ENCODE measurements at places on chromosomes 2 and 18.

DNA sequence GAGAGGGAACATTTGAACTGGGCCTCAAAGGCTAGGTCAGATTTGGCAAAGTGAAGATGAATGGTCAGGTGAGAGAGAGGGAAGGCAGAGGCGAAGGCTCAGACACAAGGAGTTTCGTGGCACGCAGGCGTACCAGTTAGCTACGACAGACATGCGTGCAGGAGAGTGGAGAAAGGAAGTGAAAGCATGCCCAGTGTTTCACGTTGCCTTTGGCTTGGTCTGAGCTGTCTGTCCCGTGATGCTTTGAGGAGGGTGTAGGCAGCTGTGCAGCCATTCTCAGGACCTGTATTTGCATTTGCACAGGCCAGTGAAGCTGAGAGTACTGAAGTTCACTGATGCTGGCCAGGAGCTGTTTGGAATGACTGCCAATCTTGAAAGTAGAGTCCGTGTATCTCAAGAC lies 69.5 kb downstream of the HNRNPLL start:
- peak; percentile 66 for DNase-seq

- no peak for DNase-seq
Observed at GRCh38 chr2:61380056-61380881, 90.6 kb downstream of the USP34 start.

GRCh38 chr2:236735825-236736238 lies 166.2 kb downstream of the ACKR3 start:
- DNase-seq = no peak

DNA sequence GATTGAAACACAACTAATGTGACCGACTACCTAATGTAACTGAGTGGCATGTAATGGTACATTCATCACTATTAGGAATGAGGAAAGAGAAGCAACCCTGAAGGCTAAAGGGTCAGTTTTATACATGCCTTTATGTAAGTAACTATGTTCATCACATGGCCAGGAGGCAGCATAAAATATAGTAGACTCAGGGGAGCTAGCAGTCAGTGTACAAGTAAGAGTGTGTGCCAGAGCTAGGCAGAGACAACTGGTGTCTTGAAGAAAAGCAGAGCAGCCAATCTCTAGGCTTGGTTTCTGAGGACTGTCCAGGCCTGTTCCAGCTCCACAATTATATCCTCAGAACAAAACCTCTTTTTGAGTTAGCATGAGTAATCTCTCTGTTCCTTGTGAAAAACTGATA lies 18.1 kb downstream of the SMAD2 start:
- DNase-seq = no peak
